ENCODE measurements at places on chromosomes 6 and 20.

- no peak for DNase-seq
These were observed 609 bp downstream of the MYL9 start for GRCh38 chr20:36541768-36542488.

- DNase-seq: no peak
These were observed 65.7 kb upstream of the EEF1A1 start for GRCh38 chr6:73586416-73586974.

- no peak for DNase-seq
These were observed 8.5 kb downstream of the QRSL1 start for GRCh38 chr6:106637717-106638341.

DNA sequence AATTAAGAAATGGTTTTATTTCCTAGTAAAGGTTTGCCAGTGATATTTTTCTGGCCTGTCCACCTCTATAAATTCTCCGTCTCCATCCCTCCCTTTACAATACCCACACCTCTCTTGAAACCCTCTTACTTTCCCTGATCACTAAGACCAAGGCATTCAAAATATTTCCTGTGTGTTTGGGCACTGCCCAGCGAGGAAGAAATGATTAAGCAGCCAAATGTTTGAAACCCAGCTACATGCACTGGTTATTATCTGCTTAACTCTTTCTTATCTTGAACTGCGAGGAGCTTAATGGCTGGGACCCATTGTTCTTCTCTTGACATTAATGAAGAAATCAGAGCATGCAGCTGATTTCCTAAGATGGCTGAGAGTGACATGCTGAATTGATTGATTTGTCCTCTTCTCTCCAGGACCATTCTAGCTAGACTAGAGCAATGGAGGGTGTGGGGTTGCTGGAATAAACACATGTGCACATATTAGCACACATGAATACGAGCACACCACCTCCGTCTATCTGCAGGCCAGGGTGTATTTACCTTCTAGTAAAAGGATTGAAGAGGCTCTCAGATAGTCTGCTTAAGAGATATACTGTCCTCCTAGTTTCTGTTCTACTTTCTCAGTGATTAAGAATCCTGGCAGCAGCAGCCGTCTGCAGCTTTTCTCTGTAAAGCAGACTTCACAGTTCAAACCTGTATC lies 46.1 kb upstream of the PRDM1 start:
- DNase-seq: no peak

DNA sequence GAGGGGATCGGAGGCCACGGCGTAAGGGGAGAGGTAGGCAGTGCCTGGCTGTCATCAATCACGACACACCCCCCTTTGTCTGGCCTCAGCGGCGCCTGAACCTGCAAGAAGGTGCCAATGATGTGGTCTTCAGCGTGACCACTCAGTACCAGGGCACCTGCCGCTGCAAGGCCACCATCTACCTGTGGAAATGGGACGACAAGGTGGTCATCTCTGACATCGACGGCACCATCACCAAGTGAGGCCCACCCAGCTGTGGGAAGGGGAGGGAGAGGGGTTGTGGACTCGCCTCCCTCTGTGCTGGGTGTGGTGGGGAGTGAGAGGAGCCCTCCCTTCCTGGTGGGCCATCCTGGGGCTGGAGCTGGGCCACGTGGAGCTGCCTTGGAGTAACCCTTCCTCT lies 9.7 kb downstream of the EMILIN3 start:
- no peak for DNase-seq

DNA sequence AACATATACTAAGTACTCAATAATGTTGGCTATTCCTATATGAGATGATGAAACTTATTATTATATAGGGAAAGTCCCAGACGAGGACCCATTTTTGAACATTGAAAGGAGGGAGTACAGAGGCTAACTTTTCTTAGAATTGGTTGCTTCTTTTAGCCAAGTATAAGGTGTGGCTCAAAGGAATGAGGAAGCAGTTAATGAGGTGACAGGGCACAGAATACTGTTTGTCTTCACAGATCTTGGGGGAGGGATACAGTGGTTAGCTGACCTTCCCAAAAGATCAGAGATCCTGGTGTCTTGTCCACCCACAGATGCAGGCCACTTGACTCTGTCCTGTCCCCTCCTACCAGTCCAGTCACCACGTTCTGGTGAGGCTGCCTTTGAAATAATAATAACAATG lies 67.8 kb upstream of the EPB41L1 start:
- DNase-seq: no peak

DNA sequence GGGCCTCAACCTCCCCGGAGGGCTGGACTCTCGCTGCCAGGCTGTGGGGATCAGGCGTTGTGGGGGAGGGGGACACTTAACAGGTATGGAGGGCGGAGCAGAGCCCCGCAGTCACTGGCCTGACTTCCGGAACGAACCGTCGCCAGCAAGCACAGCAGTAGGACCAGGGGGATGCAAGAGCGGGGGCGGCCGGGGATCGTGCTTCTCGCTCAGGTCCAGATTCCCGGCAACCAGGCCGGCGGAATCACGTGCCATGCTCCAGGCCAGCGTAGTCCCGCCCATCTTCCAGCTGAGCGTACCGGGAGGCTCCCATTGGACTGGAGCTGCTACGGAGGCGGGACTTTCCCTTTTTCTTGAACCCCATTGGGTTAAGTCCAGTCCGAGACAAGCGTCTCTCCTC lies 10.0 kb upstream of the POU5F1 start:
- no peak for DNase-seq

DNA sequence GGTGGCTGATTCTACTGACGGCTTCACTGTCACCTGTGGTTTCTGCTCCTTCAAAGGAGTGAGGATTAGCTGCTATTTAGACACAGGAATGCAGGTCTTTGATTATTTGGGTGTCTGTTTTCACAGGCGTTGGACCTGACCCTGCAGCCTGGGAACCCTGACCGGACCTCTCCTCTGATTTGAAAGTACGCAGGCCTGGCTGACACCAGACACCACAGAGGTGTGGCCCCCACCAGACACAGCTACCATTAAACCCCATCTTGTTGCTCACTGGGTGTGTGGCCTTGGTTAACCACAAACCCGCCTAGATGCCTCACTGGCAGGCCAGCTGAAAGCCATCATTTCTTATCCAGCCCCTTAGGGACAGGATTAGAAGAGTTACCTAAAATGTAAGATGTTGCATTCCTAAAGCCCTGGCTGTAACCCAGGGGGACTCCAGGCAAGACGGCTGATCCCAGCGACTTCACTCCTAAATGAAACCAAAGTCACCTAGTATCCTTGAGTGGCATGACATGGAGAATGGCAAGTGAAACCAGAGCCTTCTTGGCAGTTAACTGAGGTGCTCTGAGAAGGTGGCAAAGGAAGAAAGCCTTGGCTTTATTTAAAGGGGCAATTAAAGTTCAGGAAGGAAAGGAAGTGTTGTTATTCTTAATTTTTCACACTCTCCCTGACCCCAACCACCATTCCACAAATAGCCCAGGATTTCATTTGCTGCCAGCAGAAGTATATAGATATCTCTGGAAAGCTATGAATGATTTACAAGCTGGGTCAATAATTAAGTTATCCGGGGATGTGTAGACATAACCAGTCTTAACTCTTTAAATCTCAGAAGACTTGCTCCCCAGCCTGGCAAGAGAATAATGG lies 169.9 kb downstream of the QRSL1 start:
- no peak for DNase-seq

GRCh38 chr20:37898233-37899104 lies 4.5 kb upstream of the VSTM2L start:
- no peak for DNase-seq

DNA sequence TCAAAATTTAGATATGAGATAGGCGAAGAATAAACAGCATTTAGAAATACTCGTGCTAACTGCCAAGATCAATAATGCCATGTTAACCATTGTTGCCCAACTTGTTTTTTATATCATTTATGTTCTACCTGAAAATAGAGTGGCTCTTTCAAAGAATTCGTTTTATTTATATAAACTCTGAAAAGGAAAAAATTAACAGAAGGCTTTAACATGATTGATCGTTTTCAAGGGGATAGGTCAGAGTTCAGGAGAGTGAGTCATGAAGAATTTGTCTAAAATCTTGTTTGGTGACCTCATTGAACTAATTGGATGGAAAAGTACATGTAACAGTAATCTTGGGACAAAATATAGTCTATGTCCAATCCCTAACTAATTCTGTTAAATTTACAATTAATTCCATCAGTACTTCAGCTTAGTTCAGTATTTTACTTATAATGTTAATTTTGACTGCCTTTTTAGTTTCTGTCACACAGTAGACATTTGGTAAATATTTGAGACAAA lies 11.1 kb upstream of the ELOVL2 start:
- no peak for DNase-seq

- no peak for DNase-seq
These were observed 336.0 kb downstream of the DHX35 start for GRCh38 chr20:39298121-39298520.
